NCI-H1694 treated with DMSO at 0.1 percent for 48 hours (cell line): ENCODE measurements at places on chromosomes 11 and 22.

DNA sequence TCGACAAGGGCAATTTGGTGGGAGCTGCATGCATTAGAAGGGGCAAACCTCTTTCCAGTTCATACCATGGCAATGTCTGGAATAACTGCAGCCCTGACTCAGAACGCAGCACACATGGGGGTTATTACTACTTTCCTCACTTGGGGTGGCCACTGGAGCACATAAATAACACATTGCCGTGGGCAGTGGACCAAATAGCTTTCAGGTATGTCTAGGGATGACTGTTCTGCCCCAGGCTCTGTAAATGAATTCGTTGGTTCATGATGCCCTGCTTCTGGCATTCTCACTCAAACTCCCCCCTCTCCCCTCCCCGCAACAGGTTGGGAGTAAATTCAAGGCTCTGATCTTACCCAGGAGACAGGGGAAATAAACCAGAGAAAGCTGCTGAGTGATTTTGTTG lies 238.0 kb upstream of the PLET1 start:
- no peak for DNase-seq

DNA sequence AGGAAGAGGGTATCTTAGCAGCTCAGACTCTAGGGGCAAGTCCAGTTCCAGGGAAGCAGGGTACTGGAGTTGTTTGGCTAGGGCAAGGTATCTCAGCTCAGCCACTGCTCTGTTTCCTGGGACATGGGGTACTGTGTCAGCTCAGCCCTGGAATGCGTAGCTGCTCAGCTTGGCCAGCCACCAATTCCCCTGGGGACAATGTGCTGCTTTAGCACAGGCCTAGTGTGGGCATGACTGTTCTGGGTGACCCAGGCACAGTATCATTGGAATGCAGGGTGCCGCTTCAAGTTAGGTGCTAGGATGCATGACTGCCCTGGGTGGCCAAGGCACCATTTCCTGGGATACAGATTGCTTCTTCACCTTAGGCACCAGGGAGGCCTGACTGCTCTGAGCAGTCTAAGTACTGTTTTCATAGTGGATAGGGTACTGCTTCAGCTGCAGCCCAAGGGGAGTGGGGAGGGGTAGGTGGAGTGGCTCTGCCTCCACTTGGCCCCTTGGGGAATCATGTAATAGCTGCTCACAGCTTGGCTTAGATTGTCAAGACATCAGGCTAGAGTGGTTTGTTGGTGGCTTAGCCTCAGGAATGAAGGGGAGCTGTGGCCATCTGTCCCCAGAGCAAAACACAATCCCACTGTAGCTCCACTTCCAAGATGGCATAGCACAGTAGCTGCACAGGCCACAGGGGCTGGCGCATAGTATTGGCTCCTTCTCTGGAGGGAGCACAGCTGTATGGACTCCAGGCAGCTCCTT lies 36.0 kb downstream of the MADD start:
- no peak for DNase-seq

DNA sequence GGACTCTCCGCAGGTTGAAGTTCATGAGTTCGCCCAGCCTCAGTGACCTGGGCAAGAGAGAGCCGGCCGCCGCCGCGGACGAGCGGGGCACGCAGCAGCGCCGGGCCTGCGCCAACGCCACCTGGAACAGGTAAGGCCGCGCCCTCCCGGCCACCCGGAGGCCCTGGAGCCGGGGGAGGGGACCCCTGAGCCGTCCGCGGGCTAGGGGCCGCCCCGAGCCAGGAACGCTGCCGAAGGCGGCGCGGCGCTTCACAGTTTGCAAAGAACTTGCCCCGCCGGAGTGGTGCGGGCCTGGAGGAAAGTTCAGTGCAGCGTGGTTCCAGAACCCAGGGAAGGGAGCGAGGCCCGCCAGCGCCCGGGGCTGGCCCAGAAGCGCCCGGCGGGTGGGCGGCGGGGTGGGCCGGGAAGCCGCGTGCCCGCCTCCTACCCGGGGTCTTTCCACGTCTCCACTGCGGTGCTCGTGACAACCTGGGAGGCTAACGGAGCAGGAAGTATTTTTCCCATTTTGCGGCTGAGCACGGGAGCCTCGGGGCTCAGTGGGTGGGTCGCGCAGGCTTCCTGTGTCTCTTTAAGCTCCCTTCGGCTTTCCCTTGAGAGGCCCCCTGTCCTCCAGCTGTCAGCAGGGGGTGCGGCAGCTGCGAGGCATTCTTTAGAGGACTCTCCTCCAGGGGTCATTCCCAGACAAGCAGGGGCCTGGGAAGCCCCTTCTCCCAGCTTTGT lies 635 bp downstream of the PRR5 start:
- DNase-seq: no peak

- no peak for DNase-seq
These were observed 98.7 kb upstream of the CRYBB3 start for GRCh38 chr22:25100948-25101347.

GRCh38 chr11:100761841-100762240 lies 74.8 kb downstream of the ARHGAP42 start:
- DNase-seq: no peak

GRCh38 chr11:17606233-17607082 lies 59.4 kb downstream of the OTOG start:
- DNase-seq: no peak

DNA sequence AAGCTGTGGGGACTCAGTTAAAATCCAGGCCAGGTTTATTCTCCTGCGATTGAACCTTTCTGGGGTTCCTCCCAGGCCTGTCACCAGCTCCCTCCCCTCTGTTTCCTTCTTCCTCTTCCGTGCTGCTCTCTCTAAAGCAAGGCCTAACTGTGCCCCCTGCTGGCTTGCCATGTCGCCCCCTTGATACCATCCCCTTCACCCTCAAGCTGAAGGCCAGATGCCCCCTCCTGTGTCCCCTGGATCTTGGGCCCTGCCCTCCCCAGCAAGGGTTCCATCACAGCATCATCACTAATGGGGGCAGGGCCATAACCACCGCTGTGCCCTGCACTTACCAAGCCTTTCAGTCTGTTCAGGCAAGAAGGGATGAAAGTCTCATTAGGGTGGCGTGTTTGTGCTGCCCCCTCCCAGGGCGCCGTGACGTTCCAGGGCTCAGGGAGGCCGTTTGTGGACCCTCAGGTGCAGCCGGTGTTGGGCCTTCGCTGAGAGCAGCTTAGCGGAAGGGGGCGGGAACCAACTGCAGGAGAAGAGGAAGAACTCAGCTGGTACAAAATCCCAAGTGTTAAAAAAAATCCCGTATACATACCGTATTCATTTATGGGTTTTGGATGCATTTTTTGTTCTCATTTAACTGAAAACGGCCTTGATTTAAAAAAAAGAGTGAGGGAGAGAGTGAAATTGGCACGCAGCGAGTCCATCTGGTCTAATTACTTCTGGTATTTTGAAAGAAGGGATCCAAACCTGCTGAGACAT lies 69.9 kb downstream of the MPPED1 start:
- DNase-seq: peak; percentile 73
